Kidney capillary endothelial cell (primary cell): ENCODE measurements at places on chromosomes 4 and X.

GRCh38 chr4:150533673-150534072, 48.3 kb upstream of the MAB21L2 start:
- DNase-seq: no peak

DNA sequence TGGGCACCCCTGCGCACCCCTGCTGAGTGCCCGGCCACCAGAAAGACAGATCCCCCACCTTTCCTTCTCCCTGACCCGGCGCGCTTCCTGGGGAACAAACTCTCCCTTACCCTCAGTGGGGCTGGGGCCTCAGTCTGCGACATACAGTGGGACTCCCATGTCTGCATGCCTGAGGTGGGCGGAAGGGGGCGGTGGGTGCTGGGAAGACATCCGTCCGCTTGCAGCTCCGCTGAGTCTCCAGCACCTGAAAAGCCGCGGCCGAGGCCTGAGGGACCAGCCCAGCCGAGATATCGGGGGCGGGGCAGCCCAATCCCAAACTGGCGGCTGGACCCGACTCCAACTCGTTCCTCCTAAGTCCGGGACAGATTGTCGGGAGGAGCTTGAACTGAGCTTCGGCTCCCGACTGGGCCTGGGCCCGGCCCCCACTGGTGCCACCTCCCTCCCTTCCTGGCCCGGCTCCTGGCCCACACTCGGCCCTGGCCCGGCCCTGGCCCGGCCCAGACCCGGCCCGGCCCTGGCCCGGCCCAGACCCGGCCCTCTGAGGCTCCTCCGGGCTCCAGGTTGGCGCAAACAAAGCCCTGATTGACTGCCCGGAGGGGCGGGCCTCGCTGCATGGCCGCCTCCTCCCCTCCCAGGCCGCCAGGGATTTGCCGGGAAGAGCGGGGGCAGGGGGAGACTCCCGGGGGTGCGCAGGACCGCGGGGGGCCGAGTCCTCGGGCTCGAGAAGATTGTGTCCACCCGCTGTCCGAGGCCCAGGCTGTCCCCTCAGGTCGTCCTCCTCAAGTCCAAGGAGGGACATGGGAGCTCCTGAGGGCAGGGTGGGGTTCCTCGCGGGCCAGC, 877 bp upstream of the SLC16A2 start:
- no peak for DNase-seq

GRCh38 chr4:81258841-81259550, 44.0 kb upstream of the PRKG2 start:
- DNase-seq: no peak

DNA sequence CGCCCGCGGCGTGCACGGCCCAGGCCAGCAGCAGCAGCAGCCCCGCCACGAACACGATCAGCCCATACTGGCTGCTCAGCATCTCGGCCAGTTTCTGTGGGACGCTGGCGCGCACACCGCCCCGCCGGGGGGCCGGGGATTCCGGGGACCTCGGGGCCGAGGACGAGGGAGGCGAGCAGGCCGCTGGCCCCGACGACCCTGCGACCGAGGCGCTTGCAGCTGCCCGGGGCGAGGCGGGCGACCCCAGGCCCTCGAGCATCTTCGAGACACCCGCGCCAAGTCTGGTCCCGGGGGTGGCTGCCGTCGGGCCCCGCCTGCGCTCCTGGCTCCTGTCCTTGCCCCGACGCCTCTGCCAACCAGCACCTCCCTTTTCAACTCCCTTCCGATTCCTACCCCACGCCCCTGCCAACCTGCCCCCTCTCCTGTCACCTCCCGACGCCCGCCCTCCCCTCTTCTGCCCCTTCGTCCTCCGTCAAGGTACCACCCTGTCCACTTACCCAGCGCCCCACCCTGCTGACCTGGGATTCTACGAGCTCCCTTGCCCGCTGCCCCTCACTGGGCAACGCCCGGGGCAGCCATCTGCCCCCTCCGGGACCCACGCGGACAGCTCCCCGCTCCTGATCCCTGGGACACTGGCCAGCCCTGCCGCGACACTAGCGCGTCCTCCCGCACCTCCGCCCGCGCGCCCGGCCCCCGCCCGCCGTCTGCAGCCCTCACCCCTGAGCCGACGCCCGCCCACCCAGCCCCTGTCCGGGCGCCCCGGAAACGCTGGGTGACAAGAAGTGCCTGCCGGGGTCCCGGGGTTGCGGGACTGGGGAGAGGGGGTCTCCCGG, at the start of gene OTOP1:
Gene OTOP1, minus strand, starts transcription at position 324 of the 833 bp plus-strand sequence. Its CDS starts 65 bp downstream, at position 259.
- DNase-seq: no peak

- DNase-seq: no peak
Observed at GRCh38 chr4:111187108-111187507, 564.2 kb upstream of the PITX2 start.

GRCh38 chr4:37905533-37906169, 14.8 kb downstream of the TBC1D1 start:
- no peak for DNase-seq

GRCh38 chr4:6107114-6107791, 89.0 kb upstream of the C4orf50 start:
- no peak for DNase-seq

DNA sequence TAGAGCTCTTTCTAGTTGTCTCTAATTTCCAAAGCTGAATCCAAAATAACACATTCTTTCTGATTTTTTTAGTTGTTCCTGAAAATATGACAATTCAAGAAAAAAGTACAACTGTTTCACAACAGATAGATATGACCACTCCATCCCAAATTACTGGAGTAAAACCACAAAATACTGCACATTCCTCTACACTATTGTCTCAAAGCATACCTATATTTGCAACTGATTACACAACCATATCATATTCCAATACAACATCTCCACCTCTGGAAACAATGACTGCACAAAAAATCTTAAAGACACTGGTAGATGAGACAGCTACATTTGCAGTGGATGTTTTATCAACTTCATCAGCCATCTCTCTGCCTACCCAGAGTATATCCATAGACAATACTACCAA, 43.6 kb downstream of the ADGRG4 start:
- no peak for DNase-seq

DNA sequence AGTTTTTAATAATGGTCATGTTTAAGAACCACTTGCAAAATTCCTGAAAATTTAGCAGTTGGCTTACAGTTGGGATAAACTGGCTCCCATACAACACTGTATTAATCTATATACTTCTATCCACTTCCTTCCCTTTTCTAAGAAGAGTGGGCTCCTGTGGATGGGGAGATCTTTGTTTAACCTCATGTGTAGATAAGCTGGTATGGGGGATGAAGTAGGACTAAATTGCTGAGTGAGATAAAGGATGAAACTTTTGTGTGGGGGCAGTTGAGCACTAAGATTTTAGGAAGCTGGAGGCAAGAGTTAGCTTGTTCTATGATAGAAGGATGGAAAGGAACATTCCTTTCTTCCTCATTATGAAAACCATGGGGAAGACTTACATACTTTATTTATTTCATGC, 54.6 kb upstream of the ATP8A1 start:
- no peak for DNase-seq

- no peak for DNase-seq
Observed at GRCh38 chrX:23854122-23854521, 53.6 kb downstream of the APOO start.
